ENCODE measurements at places on chromosomes 3 and 15.

DNA sequence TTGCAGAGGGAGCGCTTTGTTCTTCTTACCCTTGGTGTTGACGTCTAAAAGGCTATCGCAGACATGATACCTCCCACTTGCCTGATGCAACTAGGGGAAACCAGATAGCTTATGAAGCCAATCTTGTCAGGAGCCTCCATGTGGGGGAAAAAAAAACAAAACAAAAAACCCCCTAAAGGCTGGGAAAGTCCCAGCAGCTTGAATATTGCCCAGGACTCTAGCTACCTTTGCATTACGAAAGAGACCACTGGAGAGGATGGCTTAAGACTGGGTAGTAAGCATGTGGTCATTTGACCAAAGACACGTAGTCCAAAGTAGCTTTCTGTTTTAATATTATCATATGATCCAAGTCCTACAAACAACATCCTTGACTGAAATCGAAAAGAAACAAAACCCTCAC lies 120.7 kb upstream of the WNT5A start:
- no peak for DNase-seq

GRCh38 chr15:69540622-69541021 lies 88.0 kb downstream of the RPLP1 start:
- DNase-seq = no peak

GRCh38 chr3:24521420-24522145 lies 26.9 kb upstream of the THRB start:
- DNase-seq = peak; percentile 36

DNA sequence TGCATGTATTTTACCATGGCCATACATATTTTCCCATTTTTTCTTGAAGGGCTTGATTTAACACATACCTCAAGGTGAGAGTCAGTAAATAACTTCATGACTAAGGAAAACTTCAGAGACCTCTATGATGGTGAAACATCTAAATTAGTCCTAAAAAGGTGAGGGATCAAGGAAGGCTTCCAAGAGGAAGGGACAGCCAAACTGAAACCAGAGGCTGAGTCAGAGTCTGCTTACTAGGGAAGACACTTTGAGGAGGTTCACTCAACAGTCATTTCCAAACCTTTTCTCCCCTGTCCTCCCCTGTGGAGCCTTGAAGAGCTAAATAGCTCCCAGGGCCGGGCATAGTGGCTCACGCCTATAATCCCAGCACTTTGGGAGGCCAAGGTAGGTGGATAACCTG lies 206.6 kb downstream of the SHQ1 start:
- DNase-seq = no peak

DNA sequence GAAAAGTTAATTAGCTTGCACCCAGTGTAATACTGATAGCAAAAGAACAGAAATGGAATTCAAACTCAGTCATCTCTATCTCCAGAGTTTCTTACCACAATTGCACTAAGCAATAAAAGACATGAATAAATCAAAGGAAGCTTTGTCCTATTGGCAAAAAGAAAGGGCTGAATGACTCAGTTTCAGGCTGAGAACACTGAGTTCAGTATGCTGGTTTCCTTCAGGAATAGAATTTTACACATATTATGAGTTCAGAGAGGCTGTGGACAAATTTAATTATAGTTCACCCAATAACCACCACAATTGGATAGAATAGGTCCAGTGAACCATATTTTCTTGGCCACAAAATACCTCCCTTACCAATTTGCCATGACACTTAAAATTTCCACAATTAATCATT lies 249.7 kb downstream of the KCNMB2 start:
- no peak for DNase-seq

DNA sequence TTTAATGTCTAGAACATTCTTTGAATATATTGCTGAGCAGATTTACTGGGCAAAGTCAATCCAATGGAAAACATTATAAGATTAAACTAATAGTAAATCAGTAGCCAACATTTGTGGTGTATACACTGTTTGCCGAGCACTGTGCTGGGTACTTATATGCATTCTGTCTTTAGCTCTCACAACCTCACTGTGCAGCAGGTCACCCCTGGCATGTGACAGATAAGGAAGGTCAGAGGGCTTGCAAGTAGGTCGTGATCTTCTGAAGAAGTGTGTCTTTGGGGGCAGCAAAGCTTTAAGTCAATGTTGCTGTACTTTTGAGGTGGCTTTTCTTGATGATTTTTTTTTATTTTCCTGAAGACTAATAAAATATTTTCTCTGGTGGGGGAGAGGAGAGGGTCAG lies 62.2 kb downstream of the TCAIM start:
- DNase-seq = no peak

DNA sequence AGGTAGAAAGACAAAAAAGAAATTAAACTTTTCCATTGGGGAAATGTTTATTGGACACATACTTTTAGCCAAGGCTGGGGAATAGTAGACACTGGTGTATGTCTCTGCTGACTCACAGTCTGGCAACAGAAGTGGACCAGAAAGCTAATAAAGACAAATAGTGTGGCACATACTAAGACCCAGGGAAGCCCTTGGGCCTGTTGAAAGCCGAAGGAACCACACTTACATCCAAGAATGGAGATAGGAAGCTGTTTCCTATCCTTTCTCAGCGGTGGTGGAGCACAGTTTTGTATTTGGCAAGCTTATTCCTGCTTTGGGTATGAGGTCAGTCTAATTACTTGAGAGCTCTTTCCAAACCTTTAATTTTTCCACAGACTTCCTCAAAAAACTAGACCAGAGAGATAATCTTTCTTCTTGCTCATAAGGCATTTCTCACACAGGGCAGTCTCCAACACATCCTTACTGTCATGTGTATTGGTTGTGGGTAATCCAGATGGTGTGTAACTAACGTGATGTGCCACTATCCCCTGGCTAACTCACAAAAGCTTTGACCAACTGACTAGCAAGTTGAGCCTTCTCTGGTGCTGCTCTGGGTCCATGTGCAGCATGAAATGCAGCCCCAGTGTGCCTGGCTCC lies 279.1 kb upstream of the IGF1R start:
- DNase-seq = no peak

GRCh38 chr3:32641356-32641755 lies 43.6 kb upstream of the CNOT10 start:
- peak; percentile 50 for DNase-seq

DNA sequence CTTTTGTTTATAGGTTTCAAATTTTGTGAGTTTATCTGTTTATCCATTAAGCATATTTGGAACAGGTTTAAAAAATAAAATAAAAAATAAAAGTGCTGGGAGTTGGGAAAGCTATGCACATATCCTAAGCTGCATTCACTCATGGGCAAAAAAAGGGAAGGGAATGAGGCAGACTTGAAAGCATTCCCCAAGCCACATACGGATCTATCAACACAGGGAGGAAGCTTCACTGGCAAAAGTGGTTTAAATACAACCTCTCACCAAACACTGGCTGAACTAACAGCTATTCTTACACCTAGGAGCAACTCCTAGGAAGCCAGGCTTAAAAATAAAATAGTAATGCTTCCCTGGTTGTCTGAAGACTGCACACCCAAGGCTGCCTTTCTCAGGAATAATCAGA lies 101.2 kb downstream of the PCCB start:
- peak; percentile 59 for DNase-seq

- DNase-seq = no peak
Measured at GRCh38 chr3:45414823-45415222, 26.4 kb downstream of the LARS2 start.

- DNase-seq = peak; percentile 82
Measured at GRCh38 chr3:37779289-37780152, 82.2 kb upstream of the CTDSPL start.

- DNase-seq = no peak
Measured at GRCh38 chr15:100926971-100927756, 8.0 kb downstream of the LRRK1 start.
